Islet precursor cell (in vitro differentiated cells): ENCODE measurements at places on chromosomes 7 and 10.

GRCh38 chr10:100864978-100865377 lies 47.8 kb upstream of the SLF2 start:
- DNase-seq = no peak

DNA sequence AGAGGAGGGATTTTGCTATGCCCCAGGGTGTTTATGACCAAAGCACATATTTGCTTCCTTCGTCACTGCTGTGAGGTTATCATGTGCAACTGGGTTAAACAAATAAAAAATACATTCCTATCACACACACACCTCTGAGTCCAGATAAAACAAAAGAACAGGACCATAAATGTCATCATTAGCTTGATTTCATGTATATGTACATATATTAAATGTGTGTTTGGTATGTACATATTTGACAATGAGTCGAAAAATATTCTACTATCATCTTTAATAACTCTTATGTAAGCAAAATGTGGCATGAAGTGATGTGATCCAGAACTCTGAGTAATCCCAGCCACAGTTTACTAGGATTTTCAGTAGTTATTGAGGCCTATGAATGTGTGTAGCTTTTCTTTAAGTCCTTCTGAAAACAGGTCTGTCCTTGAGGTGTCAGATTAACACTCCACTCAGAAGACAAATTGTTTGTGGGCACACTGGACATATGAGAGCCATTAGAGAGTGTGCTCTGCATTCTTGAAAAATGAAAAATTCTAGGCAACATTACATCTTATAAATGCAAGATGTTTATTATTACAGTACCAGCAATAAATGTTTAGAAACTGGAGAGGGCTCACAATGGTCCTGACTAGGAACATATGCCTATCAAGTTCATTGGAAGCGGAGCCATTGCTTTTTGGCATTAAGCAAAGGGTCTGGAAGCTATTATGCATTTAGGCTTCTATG lies 335.1 kb upstream of the SEMA3A start:
- DNase-seq = peak; percentile 59

DNA sequence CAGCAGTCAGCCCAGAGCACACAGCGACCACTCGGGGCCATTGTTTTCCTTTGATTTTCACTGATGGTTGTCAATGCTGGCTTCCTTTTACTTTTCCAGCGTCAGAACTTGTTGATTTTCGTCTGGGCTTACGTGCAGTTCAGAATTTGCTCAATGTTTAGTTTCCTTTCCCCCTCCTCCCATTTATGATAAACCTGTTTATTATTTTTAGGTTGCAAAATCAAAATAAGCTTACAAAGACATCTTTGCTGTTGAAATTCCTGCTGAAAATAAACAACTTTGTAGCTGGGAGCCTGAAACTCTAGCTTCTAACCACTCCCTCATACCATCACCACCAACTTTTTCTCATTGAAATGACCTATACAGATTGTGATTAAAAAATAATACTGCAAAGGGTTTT lies 83.1 kb upstream of the LYZL1 start:
- DNase-seq = no peak

DNA sequence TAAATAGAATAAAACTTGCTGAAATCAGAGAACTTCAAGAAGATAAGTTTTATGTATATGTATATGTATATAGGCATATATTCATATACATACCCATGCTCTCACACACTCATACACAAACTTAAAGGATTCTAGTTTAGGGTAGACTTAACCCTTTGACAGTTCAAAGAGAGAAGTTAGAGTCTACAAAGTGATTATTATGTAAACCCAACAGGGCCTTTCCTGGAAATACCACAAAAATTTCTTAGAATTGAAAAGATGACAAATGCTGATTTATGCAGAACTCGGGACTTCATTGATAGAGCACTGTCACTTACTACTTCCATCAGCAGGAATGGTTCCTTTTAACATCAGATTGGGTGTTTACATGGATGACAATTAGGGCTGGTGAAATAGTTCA lies 763.5 kb downstream of the AUTS2 start:
- DNase-seq = no peak

- DNase-seq = no peak
These were observed 241.5 kb upstream of the SP8 start for GRCh38 chr7:21028186-21028585.

DNA sequence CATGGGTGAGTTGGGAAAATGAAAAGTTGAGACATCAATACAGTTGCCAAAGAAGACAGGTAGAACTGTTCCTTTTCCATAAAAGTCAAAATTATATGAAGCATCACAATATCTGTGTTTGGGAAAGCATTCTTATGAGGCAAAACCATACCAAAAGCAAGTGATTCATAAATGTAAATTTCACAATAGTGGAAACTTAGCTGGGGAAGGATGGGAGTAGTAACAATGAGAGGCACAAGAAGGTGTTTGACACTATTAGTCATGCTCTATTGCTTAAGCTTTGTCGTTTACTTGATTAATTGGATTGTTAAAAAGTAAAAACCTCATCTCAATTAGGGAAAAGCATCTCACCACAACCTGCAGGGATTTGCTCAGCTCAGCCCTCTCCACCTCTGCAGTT lies 240.2 kb downstream of the C7orf25 start:
- DNase-seq = no peak

DNA sequence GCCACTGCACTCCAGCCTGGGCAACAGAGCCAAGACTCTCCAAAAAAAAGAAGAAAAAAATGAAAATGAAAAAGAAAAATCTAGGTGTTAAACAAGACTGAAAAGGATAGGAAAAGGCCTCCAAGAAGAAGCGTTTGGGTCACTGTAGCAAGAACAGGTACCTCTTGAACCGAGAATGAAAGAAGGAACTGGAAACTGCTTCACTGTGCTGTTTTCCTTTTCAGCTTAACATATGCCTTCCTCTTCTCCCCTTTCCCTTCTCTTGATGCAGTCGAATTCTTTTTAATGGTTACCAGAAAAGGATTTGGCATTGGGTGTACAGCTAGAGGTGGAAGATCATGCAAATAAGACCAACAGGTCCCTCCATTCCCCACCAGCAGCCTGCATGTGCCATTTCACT lies 28.1 kb downstream of the LRRC4 start:
- DNase-seq = no peak
